ELR (cell line): ENCODE measurements at places on chromosomes 7 and 10.
A peak's percentile ranks its signal among the peaks of the same experiment; 100 is the strongest.

GRCh38 chr7:528451-528850 lies 8.8 kb upstream of the PDGFA start:
- no peak for DNase-seq

GRCh38 chr10:119290301-119291048 lies 83.1 kb downstream of the GRK5 start:
- peak; percentile 30 for DNase-seq

DNA sequence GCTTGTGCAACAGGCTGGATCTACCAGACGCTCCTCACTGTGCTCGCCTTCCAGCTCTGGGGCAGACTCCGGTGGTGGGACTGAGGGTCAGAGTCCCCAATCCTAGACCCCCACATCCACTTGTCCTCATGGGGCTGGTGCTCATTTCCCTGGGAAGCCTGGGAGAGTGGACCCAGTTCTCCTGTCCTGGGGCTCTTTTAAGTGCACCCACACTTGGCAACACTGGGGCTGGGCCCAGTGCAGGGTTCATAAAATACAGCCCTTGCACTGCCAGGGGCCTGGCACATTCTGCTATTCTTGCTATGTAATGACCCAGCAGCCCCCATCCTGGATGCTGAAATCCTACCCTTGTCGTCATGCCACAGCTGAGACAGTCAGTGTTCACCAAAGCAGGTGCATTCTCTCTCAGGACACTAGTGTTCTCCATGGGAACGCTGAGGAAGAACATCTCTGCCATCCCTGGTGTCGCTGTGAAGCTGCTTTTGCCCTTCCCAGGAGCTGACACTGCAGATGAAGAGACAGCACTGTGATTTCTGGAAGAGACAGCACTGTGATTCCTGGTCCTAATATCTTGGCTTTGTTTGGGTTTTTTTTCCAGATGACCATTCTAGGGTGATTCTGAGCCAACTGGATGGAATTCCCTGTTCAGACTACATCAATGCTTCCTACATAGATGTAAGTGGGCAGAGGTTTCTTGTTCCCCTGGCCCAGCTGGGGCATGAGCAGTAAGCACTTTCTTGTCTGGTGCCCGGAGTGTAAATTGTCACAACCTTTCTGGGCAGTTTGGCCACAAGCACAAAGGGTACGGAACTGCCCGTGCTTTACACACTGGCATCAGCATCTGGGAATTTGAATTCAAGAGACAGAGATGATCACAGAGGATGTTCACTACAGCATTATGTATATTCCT lies 65.6 kb downstream of the MKI67 start:
- DNase-seq = no peak

DNA sequence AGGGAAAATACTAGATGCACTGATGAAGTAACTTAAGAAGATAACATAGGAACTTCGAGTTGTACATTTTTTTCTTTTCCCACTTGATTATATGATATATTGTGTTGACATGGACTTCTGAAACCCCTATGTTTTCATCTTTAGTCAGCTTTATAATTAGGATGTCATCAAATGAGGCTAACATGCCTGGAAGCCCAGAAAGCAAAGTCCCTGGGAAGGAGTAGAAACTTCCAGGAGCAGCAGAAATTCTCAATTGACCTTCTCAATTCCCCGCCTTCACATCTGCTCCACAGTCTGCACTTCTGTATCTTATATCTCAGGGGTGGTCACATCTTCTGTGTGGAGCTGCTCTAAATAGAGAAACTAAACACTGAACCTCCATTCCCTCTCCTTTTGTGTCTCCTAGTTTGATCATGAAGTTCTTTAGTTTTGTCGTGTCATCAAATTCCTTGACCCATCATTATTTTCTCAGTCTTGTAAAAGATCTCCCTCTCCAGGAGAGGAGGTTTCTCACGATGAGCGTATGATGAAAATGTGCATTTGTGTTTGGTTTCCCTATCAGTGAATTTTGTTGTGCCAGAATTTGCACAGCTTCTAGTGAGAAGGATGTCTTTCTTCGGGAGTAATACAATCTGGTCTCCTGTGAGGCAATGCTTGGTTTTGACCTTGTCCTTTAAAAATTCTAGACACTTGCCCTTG lies 303.3 kb downstream of the SUGCT start:
- peak; percentile 56 for DNase-seq

- DNase-seq = no peak
These were observed 1.0 kb upstream of the DENND2A start for GRCh38 chr7:140641524-140642195.

DNA sequence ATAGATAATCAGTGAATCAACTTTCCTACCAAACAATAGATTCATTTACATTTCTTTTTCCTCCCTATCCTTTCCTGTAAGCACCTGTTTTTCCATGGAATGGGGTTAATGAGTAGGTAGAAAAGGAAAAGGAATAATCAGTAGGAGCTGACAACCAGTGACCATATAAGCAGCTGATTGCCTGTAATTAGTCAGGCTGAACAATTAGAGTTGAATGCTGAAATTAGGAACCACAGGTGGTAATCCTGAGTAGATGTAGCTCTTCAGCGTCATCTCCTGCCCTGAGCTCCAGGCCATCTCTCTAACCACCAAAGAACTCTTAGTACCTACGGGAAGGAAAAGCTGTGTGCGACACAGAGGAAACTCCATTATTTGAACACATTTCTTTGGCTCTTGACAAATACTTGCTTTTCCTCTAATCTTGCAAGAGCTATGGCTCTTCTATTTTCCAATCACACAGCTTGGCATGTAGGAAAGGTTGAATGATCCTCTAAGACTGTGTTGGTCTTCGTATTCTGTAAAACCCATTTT lies 63.8 kb downstream of the KLHDC10 start:
- DNase-seq = no peak

- no peak for DNase-seq
These were observed 38.1 kb upstream of the DDC start for GRCh38 chr7:50603287-50603686.

- DNase-seq = no peak
These were observed 322.7 kb downstream of the LHFPL3 start for GRCh38 chr7:104650991-104651640.

DNA sequence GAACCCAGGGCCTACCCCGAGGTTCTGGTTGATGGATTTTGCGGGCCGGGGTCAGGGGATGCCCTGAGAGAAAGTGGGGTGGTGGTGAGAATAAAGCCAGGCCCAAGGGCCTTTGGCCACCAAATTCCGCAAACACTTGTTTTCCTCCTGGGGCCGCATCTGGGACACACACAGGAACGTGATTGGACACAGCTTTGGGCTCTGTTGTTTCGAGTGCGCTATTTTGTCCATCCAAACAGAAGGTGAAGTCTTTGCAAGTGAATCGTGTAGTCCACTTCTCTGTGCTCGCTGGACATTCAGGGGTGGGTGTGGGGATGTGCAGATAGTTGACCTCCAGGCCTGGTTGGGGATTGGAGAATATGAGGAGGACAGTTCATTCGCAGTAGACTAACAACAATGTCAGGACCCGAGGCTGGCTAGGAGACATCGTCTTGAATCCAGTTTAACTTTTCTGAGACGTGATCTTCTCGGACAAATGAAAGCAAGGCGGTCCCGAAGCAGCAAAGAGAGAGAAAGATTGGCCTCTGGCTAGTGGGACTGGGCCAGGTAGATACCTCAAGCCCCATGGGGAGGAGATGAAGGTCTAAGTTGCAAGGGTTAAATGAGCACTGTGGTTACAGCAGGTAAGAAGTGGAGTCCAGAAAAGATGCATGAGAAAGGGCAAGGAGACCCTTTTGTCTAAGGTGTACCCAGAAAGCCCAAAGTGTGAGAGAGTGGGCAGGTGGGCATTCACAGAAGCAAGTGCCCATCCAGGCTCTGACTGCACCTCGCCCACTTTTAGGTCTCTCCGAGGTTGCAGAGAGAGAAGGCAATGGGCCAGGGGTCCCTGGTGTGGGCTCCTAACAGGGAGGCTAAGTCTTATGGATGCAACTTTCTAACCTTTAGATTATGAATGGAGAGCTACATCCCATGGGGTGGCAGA lies 764 bp upstream of the FAM131B start:
- DNase-seq = no peak

DNA sequence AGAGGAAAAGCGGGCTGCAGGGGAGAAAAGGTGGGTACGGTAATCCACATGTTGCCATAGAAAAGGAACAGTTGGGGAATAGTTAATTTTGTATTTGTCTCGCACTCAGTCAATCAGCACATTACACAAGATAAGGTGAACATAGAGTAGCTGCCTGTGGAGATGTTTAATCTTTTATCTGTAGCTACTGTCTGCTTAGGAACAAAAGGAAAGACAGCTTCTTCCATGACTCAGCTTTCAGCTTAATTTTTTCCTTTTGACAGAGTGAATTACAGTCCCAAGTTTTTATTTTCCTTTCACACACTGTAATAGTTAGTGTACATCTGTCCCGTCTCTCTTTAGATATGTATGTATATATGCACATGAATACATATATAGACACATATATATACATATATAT lies 39.3 kb upstream of the PODXL start:
- DNase-seq = no peak

GRCh38 chr10:124732931-124733570 lies 11.1 kb downstream of the FAM53B start:
- DNase-seq = no peak

DNA sequence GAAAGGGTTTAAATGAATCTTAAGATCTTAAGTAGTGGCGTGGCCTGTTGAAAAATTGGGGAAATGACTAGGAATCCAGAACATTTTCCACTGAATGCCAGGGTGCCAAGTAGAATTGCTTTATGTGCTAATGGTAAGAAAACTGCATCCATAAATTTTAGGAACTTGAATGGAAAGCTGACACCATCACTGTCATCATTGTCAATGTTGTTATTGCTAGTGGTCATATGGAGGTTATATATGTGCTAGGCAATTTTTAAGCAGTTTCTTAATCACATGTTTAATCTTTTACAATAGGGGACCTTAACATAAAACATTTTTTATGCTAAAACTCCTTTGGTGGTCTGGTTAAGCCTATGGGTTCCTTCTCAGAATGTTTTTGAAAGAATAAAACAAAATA lies 13.1 kb downstream of the MARCHF5 start:
- DNase-seq = no peak

GRCh38 chr10:24419066-24419465 lies 210.1 kb downstream of the KIAA1217 start:
- DNase-seq = no peak

DNA sequence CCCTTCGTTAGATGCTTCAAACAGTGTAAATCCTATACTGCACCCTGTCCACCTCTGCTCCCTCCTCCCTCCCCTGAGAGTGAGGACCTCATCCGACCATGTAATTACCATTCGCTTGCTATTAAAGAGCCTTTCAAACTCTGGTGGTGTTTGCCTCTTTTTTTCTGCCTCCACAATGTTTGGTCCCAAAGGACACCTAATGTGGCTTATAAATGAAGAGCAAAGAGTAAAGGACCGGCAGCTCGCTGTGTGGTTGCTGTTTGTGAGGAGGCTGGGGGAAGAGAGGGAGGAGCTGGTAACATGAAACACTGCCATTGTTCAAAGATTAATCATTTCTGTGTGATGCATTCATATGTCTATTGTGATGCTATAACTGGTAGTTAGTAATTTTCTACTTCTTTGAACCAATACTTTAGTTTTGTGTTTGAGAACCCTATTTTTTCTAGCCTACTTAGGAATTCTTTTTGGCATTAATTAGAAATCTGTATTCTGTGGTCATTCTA lies 27.9 kb downstream of the MTURN start:
- DNase-seq = peak; percentile 82

- DNase-seq = no peak
These were observed 374.5 kb upstream of the FOXK1 start for GRCh38 chr7:4307316-4308204.

GRCh38 chr10:43225004-43225786 lies 41.7 kb downstream of the RASGEF1A start:
- no peak for DNase-seq

- no peak for DNase-seq
These were observed 30.6 kb downstream of the SEC61G start for GRCh38 chr7:54728411-54728810.

DNA sequence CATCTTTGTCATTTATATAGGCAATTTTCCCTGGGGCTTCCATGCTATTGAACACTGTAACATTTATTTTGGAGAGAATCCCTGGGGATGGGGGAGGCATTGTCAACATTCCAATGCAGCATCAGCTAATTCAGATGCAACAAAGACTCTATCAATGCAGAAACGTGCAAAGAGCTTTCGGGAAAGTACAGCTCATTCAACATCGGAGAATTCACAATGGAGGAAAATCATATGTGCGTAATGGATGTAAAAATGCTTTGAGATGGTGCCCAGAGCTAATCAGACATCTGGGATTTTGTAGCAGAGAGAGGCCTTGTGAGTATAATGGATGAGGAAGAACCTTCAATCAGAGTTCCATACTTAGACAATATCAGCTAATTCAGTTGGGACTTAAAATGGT lies 28.3 kb upstream of the FIS1 start:
- no peak for DNase-seq

DNA sequence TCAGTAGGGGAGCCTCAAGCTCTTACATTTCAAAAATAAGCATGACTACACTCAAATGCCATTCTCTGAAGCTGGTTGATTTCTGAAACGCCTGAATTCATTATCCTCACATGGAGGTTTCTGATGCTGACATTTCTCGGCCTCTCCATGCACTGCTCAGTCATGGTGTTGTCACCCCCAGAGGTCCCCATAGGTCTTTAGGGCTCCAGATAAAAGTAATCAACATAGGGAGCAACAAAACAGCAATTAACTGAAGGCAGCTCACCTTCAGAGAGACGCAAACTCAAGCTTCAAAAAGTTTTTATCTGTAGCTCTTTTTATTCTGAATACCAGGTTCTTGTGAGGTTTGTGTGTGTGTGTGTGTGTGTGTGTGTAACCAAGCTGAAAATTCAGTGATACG lies 223.2 kb upstream of the LRRN3 start:
- no peak for DNase-seq

DNA sequence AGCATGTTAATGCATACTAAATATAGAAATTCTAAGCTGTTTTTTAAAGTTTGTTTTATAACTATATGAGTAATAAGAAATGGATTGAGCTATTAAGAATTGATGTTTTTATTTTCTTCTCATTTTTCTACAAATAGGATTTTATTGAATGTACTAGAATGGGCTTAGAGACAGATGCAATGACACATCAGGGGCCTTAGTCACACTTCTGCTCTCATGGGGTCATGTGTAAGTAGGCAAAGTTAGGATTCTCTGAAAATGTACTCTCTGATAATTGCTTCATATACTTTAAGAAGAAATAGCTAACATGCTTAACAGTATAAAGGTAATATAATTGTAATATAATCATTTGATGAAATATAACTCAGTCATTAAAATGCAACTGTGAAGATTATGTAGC lies 154.6 kb downstream of the ZNF438 start:
- DNase-seq = peak; percentile 50

DNA sequence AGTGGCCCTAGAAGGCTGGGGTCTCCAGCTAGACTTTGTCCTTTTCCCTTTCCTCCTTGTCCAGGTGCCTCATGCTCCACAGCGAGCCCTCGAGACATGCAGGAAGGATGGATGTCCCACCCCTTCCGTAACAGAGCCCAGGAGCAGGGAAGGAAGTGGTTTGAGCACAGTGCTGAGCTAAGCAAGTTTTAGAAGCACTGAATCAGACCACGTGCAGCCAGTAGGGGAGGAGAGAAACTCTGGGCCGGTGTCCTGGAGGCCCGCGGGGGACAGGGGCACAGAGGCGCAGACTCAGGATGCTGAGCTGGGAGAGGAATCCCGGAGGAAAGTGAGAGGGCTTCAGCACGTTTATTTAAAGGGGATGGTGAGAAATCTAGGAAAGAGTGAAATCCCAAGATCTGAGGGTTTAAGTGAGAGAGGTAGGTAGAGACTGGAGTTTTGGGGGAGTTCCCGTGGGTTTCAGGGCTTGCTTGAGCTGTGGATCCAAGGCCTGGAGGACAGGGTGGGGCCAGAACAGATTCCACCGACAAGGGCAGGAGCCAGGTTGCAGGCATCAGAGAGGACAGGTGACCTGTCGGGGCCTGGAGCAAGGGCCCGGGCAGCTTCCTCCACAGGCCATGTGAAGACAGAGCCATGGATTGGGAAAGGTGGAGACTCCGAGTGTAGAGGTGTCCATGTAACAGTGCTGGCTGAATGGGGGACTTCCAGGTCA lies 4.4 kb upstream of the IRF5 start:
- peak; percentile 23 for DNase-seq
